IMR-90 (cell line): ENCODE measurements at places on chromosomes 6 and 20. TPM values are rescaled to one million over a fixed set of nuclear protein-coding genes. Genes with fewer than 3 reads are reported as not detected.

GRCh38 chr20:34744847-34745246, 40.7 kb downstream of the TP53INP2 start:
- no peak for DNase-seq

DNA sequence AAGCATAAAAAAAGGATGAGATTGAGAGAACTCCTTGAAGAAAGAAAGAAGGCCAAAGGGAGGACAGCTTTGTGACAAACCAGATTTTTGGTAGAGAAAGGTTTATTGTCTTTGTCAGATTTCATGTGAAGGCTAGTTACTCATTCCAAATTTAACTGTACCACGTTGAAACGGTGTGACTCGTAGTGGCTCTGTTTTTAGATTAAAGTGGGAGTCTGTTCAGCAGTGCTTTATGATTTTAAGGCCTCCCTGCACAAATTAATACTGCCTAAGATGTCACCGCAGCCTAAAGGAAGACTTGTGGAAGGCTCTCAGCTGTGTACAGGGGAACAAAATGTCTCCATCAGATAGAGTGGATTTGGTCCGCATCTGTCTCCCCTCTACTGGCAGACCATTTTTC, 35.9 kb downstream of the CDC40 start:
- DNase-seq: no peak

DNA sequence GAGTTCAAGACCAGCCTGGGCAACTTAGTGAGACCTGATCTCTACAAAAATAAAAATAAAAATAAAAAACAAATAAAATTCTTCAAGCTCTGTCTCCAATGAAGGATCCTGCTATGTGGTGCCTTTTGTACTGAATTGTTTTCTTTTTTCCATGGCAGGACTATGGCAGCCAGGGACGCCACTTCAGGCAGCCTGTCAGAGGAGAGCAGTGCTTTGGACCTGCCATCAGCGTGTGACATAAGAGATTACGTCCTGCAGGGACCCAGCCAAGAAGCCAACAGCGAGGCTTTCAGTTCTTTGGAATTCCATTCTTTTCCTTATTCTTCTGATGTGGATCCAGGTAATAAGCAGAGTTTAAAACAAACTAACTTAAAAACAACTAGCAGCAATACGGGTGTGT, 22.5 kb downstream of the SHLD1 start:
- no peak for DNase-seq

GRCh38 chr6:41682056-41682477, 43.8 kb downstream of the MDFI start:
- DNase-seq: peak; percentile 86

- DNase-seq: no peak
Measured at GRCh38 chr20:16111852-16112412, 461.3 kb downstream of the KIF16B start.

GRCh38 chr6:89952686-89953085, 58.4 kb downstream of the GJA10 start:
- DNase-seq: peak; percentile 75

- DNase-seq: peak; percentile 88
Measured at GRCh38 chr20:36465109-36466080, 75.9 kb upstream of the MYL9 start.

GRCh38 chr20:47981222-47981621, 195.9 kb upstream of the SULF2 start:
- no peak for DNase-seq

- no peak for DNase-seq
Measured at GRCh38 chr6:33963136-33963750, 159.4 kb upstream of the MLN start.

GRCh38 chr20:60804918-60805630, 447.0 kb upstream of the CDH4 start:
- DNase-seq: no peak

- no peak for DNase-seq
Measured at GRCh38 chr6:15950962-15951569, 177.8 kb upstream of the MYLIP start.

GRCh38 chr6:72422171-72422570, 199.7 kb upstream of the KCNQ5 start:
- peak; percentile 53 for DNase-seq

GRCh38 chr6:139940741-139941729, 566.6 kb upstream of the CITED2 start:
- DNase-seq: peak; percentile 54

GRCh38 chr20:64261138-64261537, 5.6 kb downstream of the PCMTD2 start:
- peak; percentile 55 for DNase-seq

DNA sequence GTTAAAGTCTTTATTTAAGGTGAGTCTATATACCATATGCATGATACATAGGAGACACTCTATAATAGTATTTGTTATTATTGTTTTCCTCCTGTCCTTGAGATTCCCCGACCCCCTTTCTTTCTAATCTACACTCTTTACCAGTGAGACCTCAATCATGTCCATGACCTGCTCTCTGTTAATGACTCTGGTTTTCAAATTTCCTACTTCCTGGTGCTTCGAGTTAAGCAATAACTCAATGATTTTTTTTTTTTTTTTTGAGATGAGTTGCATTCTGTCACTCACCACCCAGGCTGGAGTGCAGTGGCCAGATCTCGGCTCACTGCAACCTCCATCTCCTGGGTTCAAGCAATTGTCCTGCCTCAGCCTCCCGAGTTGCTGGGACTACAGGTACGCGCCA, 574.6 kb upstream of the SLC35B3 start:
- no peak for DNase-seq

DNA sequence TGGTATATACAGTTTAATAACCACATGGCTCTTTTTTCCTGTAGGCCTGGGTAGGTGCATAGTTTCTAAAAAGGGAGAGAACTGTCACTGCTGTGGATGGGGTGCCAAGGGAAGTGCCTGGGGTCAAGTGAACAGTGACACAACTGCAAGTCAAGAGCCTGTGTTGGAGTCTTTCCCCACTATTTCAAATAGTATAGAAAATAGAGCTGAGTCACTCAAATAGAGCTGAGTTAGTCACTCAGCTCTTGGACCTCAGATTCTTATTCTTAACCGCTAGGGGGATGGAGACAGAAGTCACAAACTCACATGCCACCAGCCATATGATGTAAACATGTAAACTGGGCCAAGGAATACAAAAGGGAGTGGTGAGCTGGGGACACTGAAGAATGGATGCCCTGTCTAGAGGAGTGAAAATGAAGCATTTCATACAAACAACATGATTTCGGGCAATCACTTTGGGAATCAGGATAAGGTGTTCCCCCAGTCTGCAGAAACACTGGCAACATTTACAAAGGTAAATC, 2.1 kb downstream of the NQO2 start:
- DNase-seq: peak; percentile 77

DNA sequence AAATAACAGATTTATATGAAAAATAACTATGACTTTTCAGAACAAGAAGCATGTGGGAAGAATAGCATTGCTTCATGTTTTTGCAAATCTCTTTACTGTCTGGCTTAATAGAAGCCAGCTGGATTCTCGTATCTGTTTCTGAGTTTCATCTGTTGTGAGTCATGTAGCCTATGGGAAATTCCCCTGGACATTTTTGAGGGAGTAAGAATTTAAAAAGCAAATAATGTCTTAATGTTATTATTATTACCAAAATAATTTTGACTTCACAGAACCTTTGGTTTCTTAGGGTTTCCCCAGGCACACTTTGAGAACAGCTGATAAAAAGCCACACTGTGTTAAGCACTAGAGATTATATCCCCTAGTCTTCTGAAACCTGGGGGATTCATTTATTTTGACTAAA, 75.8 kb downstream of the SYCP2L start:
- peak; percentile 95 for DNase-seq

- DNase-seq: peak; percentile 87
Measured at GRCh38 chr6:154653853-154654252, 79.4 kb upstream of the SCAF8 start.

- no peak for DNase-seq
Measured at GRCh38 chr20:15789079-15789478, 784.2 kb downstream of the KIF16B start.

- no peak for DNase-seq
Measured at GRCh38 chr6:156613996-156614395, 163.2 kb upstream of the ARID1B start.

DNA sequence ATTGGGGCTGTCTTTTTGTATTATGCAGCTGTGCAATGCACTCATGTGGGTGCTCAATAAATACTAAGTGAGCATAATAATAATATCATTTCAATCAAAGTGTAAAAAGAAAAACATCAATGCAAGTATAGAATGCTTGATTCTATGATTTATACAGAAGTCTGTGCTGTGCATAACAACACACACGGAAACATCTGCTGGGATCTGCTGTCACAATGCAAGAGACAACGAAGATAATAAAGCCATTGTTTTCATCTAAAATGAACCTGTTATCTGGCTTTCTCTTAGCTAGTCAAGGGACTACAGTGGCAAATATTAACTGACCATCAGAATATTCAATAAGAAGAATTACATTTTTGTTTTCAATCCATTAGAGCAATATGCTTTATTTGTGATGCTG, 1156.9 kb upstream of the MAP3K7 start:
- DNase-seq: no peak

- peak; percentile 30 for DNase-seq
Measured at GRCh38 chr6:57305761-57306160, 11.7 kb upstream of the PRIM2 start.

GRCh38 chr20:695165-695866, 19.7 kb upstream of the SCRT2 start:
- no peak for DNase-seq

GRCh38 chr6:40918040-40918651, 120.9 kb downstream of the UNC5CL start:
- no peak for DNase-seq

DNA sequence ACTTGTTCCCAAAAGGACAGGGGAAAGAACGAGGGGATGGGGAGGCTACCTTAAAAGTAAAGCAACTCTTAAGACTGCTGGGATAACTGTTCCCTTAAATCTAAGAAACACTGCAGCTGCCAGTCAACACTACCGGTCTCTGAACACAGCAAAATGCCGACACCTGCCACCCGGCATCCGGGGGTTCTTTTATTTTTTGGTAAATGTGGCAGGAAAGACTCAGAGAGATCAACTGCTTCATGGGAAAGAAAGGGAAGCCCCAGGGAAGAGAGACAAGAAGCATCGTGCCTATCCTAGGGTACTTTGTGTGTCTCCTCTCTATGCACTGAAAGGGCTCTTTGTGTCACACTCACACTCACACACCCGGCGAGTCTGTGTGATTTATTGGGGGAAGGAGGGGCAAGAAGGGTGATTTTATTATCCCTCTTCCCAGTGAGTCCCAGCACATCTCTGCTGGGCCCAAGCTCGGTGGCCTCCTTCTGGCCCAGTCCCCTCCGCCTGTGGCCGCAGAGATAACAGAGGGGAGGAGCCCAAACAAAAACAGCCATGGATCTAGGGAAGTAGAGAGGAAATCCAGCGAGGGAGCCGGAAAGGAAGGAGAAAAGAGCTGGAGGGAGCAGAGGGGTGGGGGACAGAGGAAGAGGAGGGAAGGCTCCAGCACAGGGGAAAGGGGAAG, 1.4 kb downstream of the FYN start:
- DNase-seq: peak; percentile 30

- DNase-seq: peak; percentile 13
Measured at GRCh38 chr20:51994751-51995417, 192.6 kb upstream of the SALL4 start.

GRCh38 chr6:41626917-41627316, 11.4 kb upstream of the MDFI start:
- no peak for DNase-seq

- DNase-seq: peak; percentile 62
Measured at GRCh38 chr6:14144678-14145113, 27.1 kb downstream of the CD83 start.

DNA sequence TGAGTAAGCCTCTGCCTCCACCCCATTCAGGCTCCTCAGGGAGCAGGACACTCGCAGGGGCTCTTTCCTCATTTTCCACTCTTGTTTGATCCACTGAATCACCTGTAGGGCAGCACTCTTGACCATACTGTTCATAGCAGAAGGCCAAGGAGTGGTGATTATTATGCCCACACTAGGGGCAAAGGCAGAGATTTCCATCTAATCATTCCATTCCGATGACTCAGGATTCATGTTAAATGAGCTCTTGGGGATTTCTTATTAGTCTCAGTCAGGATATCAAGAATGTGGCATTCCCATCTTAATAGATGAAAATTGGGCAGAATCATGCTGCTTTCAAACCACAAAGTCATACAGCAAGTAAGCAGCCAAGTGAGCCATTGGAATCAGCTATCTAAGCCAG, 101.9 kb upstream of the MOCS1 start:
- no peak for DNase-seq

DNA sequence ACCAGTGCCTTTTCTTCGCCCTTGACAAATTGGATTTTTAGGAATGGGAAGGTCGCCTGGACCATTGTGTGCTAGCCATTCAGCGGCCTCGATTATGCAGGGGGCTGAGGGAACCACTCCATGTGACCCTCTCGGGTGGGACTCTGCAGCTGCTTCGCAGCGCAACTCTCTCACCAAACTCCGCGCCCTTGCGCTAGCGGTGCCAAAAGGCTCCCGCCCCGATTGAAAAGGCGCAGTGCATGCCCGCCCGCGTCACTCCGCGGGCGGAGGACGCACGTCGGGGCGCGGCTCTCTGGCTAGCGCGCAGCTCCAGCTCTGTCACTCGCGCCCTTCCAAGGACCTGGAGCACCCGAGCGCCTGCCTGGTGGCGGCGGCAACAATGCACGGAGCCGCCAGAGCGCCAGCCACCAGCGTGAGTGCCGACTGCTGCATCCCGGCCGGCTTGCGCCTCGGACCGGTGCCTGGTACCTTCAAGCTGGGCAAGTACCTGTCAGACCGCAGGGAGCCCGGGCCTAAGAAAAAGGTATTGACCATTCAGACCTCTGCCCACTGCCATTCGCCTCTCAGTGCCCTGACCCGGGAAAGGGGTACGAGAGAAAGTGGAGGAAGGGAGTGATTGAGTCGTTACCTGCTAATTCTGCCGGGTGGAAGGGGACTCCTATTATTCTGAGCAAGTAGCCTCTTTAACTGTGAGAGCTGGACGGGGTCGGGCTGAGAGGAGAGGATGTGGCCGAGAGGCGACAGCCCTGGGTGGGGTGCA, at the start of gene PRDM13:
Gene PRDM13, plus strand, starts transcription at position 178 of the 760 bp plus-strand sequence. Its CDS starts 202 bp downstream, at position 380.
- DNase-seq: no peak

GRCh38 chr6:36626636-36627035, 32.5 kb downstream of the SRSF3 start:
- no peak for DNase-seq

The COL21A1 gene
- total RNA-seq: not detected in 2 replicates

The FARS2 gene
- total RNA-seq: 26.1 and 28.9 TPM in 2 replicates

The HSPA12B gene
- total RNA-seq: not detected in 2 replicates

The CNR1 gene
- total RNA-seq: not detected in 2 replicates

The EFCAB8 gene
- not detected in 2 replicates for total RNA-seq

The MAS1 gene
- total RNA-seq: not detected in 2 replicates

The DYNLT2 gene
- total RNA-seq: 0.36 and 1.1 TPM in 2 replicates

The ALDH5A1 gene
- total RNA-seq: 0.28 and 0.36 TPM in 2 replicates

The POPDC3 gene
- total RNA-seq: 25.8 and 29.4 TPM in 2 replicates

The CAPN11 gene
- total RNA-seq: not detected in 2 replicates

The DST gene
- 452 and 544 TPM in 2 replicates for total RNA-seq

The BEND6 gene
- total RNA-seq: 9.7 and 10.6 TPM in 2 replicates

The LAMA2 gene
- 12.5 and 13.3 TPM in 2 replicates for total RNA-seq

The XKR7 gene
- not detected in 2 replicates for total RNA-seq

The ECT2L gene
- not detected in 2 replicates for total RNA-seq

The CPXM1 gene
- total RNA-seq: 0.83 and 1.1 TPM in 2 replicates

The NR2E1 gene
- not detected in 2 replicates for total RNA-seq
